ENCODE measurements at places on chromosomes 3 and 15.

DNA sequence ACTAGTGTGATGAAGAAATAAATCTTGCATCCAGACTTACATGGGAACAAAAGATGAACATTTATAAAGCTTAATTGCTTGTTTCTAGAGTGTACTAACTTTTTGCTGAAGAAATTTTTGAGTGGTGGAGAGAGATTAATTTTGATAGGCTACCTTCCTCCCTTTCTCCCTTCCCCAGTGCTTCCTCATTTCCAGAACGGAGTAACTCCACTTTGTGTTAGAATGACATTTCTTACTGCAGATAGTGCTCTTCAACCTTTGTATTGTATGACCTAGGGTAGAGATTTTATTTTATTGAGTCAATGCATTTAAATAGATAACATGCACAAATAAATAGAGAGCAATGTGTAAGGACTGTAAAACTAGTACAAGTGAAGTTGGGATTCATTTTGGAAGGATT is 1.9 kb downstream of the ATP1B3 start:
- no peak for DNase-seq

DNA sequence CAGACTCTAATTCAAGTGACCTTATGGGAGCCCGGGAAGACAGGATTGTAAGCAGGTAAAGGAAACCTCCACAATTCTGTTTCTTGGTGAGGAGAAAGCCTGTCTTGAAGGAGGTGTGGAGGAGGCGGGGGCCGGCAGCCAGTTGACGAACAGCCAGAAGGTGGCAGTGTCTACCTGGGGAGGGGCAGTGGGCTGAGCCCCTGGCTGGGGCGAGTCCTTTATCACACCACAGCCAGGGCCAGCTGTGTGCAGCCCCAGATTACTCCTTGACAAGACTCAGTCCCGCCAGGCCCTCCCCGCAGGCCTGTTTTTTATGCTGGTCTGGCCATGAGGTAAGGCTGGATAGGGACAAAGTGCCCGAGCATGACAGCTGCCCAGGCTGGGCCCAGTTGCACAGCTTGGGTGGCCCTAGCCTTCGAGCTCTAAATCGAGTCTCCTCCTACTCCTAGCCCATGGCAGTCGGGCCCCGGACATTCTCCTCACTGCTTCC is 40.9 kb upstream of the IDH2 start:
- DNase-seq, result no peak

GRCh38 chr3:55873523-55874254 is 386.6 kb upstream of the WNT5A start:
- DNase-seq, result no peak

DNA sequence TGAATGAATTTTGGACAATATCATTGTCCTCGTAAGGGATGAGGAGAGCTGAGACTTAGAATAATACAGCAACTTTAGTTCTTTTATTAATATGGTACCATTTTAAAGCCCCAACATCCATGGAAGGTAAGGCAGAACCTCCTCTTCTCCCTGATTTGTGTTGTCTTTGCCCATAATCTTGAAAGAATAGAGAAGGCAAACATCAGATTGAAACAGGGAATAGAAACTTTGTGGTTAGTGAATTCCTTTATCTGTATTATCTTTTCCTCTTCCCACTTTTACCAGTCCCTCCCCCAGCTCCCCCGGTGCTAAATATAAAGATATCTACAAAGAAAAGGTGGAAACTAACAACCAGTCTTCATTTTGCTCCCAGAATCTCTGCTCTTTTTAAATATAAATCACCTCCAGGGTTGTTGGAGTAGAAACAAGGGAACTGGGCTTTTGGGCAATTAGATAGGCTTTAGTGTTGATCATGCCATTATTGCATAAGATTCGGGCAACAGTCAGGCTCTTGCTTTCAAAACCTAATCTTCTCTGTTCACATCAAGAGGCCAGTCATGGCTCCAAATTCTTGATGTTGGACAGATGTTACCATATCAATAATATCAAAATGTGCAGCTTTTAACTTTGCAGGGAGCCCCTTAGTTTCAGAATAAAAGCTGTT is 32.5 kb downstream of the ITPR1 start:
- DNase-seq, result no peak

- peak; percentile 57 for DNase-seq
These were observed 936.1 kb upstream of the NR2F2 start for GRCh38 chr15:95394186-95395067.
